ENCODE measurements at places on chromosomes 1 and 21. TPM values are rescaled to one million over a fixed set of nuclear protein-coding genes. Genes with fewer than 3 reads are reported as not detected.

The SAMD13 gene
- 1.7 TPM for total RNA-seq

DNA sequence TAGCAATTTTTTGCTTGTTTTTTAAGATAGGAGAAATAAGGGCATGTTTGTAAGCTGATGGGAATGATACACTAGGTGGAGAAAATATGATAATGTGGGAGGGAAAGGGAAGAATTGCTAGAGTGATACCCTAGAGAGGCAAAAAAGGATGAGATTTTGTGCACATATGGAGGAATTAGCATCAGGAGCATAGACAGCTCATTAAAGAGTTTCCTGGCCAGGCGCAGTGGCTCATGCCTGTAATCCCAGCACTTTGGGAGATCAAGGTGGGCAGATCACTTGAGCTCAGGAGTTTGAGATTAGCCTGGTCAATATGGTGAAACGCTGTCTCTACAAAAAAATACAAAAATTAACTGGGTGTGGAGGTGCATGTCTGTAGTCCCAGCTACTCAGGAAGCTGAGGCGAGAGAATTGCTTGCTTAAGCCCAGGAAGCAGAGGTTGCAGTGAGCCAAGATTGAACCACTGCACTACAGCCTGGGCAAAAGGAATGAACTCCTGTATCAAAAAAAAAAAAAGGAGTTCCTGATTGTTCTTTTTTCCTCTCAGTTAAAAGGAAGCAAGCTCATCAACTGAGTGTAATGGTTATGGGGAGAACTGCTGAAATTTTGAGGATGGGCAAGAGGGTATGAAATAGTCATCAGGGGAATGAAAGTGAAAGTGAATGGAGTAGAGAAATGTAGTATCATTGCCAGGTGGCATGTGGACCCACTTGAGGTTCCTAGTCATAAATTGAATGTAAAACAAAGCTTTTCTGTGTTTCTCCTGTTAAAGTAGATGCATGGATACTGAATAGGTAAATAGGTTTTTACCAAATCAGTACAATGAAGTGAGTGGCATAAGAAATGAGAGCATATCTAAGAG lies 35.5 kb downstream of the SH3GLB1 start:
- H3K4me1 ChIP-seq = no peaks in the 10 kb centered on the region
- DNase-seq = no peak
- no peaks in the 10 kb centered on the region for H3K27me3 ChIP-seq
- H3K36me3 ChIP-seq = peaks cover 18% of the 10 kb centered on the region

- peaks cover 18% of the 10 kb centered on the region for H3K27me3 ChIP-seq
- DNase-seq = no peak
- H3K27ac ChIP-seq = no peak overlapping the region
- H3K4me3 ChIP-seq = no peak overlapping the region
Measured at GRCh38 chr1:5611431-5611830, 380.8 kb downstream of the NPHP4 start.

- no peak overlapping the region for H3K27ac ChIP-seq
- no peak overlapping the region for H3K4me3 ChIP-seq
- H3K4me1 ChIP-seq = peaks cover 11% of the 10 kb centered on the region
- no peak for DNase-seq
- H3K27me3 ChIP-seq = peaks cover 9% of the 10 kb centered on the region
- H3K36me3 ChIP-seq = no peaks in the 10 kb centered on the region
Measured at GRCh38 chr1:221845650-221846371, 103.9 kb upstream of the DUSP10 start.

The MEAF6 gene
- total RNA-seq = 105 TPM

The HPCA gene
- total RNA-seq = not detected

All from activated T-cell treated with anti-CD3 and anti-CD28 coated beads, Interleukin-2, amount 50 U/mL, for 72 hours (primary cell).